ENCODE measurements at places on chromosomes 13 and 19.

- no peak for DNase-seq
Measured at GRCh38 chr13:51758691-51759090, 45.3 kb downstream of the DHRS12 start.

- no peak for DNase-seq
Measured at GRCh38 chr19:14103310-14103709, 12.8 kb upstream of the SAMD1 start.

DNA sequence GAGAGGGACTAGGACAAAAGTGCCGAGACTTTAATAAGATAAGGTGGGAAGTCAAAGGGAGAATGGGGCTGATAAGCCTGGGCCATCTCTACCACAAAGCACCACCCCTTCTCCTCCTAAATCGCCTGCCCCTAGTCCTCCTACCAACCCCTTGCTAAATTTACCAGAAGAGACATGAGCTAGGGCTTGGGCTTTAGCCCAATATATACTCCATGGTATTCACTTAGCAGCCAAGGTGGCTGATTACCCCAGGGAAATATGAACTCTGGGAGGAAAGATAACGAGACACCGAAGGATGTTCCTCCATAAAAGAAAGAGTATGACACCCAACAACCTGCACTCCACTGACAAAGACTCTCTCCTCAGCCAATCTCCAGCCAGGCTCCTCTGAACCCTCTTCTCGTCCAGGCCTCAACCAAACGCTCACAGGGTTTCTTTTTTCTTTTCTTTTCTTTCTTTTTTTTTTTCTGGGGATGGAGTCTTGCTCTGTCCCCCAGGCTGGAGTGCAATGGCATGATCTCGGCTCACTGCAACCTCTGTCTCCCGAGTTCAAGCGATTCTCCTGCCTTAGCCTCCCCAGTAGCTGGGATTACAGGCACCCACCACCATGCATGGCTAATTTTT, 610.2 kb downstream of the UQCRFS1 start:
- DNase-seq: no peak

- no peak for DNase-seq
Measured at GRCh38 chr13:24192811-24193162, 32.3 kb downstream of the SPATA13 start.

- peak; percentile 44 for DNase-seq
Measured at GRCh38 chr13:93356469-93356868, 129.9 kb downstream of the GPC6 start.

GRCh38 chr19:51131780-51132680, 7.3 kb downstream of the SIGLEC9 start:
- no peak for DNase-seq

DNA sequence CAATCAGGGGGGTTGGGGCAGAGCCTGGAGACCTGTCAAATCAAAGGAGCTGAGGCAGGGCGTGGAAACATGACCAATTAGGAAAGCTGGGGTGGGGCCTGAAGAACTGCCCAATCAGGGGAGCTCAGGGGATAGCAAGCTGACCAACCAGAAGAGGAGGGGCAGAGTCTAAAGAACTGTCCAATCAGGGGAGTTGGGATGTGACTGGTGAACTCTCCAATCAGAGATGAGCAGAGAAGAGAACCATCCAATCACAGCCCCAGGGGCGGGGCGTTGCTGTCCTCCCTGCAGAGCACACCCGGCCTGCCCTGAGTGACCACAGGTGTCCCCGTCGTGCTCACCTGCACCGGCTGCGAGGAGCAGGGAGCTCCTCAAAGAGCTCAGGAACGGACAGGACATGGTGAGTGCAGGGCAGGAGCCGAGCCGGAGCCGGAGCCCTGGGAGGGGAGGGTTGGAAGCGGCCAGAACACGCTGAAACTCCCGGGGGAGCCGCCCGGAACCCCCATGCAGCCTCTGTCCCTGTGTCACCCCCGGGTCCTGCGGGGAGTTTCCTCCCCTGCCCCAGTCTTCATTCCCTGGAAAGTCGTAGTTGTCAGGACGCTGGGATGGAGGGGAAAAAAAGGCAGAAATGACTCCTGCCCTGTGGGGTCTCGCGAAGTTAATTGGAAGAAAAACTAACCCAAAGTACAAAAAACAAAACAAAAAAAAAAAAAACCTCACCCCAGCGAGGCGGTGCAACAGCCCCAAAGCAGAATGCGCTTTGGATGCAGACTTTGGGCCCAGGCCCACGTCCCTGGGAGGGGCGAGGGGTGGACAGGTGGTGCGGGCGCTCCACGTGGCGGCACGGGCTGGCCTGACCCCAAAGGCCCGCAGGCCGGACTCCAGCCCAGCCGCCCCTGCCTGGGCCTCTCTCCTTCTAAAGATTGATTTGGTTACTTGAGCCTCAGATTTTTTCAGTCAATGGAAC, at the start of gene ZNF556:
TSS of gene ZNF556 (plus strand) at position 311 of the 967 bp plus-strand sequence. CDS start at position 398, 87 bp downstream.
- peak; percentile 66 for DNase-seq

DNA sequence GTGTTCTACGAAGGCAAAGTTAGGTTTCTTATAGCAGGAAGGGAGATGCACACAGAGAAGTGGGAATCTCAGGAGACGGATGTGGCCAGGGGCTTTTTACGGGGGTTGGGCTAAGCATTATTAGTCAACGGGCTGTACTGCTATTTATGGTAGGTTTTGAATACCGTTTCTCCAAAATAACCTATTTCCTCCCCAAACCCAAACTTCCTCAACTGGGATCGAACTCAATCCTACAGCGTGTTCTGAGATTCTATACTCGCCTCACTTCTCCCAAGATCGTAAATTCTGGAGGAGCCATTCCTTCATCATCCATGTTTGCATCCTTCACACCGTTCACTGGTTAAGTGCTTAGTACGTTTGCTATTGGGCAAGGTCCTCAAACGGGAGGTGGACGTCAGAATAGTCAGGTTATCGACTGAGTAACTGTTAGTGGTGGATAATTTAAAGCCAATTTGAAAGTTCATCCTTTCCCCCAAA, 1.2 kb upstream of the TRIM13 start:
- DNase-seq: no peak
